Cerebellar nuclear complex (tissue), 1 donor: ENCODE measurements at places on chromosomes 1 and 21.

- DNase-seq = no peak
Observed at GRCh38 chr1:844472-845026, 79.2 kb upstream of the SAMD11 start.

- no peak for DNase-seq
Observed at GRCh38 chr1:211639475-211640300, 35.7 kb downstream of the NEK2 start.

- DNase-seq = no peak
Observed at GRCh38 chr1:208919371-208919770, 664.1 kb upstream of the CAMK1G start.

GRCh38 chr1:19375631-19376400 lies 63.7 kb downstream of the SLC66A1 start:
- no peak for DNase-seq

DNA sequence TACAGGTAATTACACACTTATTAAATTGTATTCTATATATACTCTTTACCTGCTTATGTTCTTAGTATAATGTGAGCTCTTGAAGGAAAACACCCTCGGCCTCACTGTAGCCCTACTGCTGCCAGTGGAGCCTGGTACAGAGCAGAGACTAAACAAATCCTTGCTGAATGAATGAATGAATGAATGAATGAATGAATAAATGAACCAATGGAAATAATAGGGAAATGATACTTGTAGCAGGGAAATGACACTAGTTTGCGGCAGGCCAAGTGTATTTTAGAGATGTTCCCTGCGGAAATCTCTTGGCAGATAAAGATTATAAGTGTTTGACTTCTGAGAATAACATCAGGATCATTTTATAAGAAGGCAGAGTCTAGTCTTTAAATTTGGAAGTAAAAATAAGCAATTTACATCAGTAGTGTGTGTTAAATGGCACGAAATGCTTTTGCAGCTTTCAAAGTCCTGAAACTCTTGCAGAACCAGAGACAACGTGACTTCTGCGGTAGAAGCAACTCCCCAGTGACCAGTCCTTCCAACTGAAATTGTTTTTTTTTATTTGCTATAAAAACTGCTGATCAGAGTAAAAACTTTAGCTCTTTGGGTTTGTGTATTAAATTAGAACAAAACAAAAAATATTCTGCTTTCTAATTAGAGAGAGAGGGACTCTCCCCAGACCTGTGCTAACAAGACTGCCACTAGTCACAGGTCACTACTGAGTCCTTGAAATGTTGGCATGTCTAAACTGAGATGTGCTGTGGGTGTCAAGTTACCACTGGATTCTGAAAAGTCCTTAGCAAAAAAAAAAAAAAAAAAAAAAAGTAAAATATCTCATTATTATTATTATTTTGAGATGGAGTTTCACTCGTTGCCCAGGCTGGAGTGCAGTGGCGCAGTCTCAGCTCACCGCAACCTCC lies 199.3 kb upstream of the MAP1LC3C start:
- DNase-seq = no peak

GRCh38 chr1:21175670-21176581 lies 771 bp downstream of the EIF4G3 start:
- DNase-seq = no peak

DNA sequence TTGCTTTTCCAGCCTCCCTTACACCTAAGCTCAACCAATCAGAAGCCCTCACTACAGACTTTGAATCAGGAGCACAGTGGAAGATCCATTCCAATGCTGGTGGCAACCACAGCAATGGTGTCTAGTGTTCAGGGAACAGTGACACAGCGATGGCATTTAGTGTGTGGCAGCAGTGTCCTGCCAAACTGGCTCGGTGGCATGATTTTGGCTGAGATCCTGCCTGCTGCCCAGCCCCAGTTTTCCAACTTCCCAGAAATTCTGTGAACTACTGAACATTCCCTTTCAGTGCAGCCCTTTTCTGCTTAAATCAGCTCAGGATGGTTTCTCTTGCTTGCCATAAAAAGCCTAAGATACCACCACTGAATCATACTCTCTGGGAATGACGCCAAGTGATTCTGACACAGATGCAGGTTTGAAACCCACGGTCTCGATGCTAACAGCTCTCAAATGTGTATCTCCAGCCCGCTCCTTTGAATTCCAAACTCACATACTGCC lies 8.8 kb downstream of the ASAP3 start:
- DNase-seq = no peak

- no peak for DNase-seq
Observed at GRCh38 chr1:47023268-47024140, at the start of gene CYP4X1. TSS of gene CYP4X1 (plus strand) at chr1:47023669. CDS start at chr1:47023818, 149 bp downstream.

- no peak for DNase-seq
Observed at GRCh38 chr1:38786040-38786436, 73.5 kb downstream of the RRAGC start.

DNA sequence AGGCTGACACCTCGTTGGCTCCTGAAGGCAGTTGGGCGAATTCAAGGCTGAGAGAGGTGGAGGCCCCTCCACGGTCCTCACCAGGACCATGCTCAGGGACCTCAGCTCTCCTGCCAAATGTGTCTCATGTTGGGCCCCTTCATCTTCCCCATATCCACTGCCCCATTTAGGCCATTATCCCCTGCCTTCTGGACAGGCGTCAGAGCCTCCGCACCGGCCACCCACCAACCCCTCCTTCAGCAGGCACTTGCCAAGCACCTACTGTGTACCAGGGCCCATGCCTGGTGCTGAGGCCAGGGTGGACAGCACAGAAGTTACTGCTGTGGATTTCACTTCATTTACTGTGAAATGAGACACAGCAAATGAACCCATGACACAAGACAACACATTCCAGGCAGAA lies 325.8 kb downstream of the MATN1 start:
- DNase-seq = no peak

DNA sequence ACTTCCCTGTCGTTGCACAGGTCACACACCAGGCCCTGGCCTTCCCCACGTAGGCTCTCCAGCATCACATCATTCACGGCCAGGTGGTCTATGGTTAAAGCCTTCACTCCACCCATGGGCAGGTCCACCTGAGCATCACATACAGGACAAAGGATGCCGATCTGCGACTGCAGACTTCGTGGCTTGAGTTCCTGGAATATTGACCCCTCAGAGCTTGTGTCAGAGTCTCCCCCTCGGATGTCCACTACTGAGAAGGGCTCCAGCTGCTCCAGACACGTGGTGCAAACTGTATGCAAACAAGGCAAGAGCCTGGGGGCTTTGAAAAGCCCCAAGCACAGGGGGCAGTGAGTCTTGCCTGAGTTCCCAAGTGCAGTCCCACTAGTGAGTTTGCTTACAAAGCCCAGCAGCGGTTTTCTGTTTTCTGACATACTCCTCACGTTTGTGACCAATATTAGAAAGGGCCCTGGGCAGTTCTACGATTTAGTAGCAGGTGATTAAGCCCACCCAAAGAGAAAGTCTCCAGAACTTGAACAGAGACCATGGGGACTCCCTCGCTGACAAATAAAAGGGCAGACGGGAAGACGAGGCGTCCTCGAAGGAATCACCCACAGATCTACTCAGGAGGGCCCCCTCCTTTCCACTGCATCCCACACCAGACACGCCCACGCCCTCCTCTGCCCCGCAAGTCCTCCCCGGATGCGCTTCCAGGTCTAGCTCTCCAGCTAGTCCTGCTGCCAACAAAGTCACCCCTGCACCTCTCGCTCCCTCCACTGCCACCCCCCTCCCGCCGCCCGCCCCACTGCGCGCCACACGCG lies 568 bp downstream of the TRIM45 start:
- no peak for DNase-seq

- no peak for DNase-seq
Observed at GRCh38 chr1:31567956-31568570, 8.3 kb upstream of the TINAGL1 start.

- no peak for DNase-seq
Observed at GRCh38 chr1:210731193-210731592, 402.5 kb downstream of the HHAT start.

DNA sequence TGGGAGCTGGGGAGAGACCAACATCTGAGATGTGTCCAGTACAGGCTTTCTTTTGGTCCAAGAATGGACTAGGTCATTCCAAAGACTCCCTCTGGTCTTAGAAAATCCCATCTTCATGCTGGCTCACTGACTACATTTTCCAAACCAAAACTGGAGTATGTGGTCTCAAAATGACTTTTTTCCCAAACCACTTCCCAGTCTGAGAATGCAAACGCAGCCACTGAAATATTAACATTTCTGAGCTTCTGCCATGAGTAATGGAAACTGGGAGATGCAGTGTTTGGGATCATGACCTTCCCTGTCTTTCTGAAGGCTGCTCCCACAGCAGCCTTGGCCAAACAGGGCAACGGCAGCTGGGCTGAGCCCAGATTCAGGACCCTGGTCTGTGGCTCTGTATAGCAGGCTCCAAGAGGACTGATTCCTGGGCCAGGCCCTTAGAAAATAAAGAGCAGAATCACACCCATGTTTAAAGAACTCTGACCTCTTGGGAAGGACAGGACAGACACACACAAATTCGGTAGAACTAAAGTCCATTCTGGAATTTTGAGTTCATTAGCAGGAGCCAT lies 62.1 kb upstream of the CNTN2 start:
- no peak for DNase-seq

GRCh38 chr1:64039390-64039926 lies 164.0 kb upstream of the UBE2U start:
- DNase-seq = no peak

GRCh38 chr1:12770620-12771019 lies 2.9 kb upstream of the PRAMEF12 start:
- DNase-seq = no peak

GRCh38 chr1:99969260-99969728 lies 502 bp upstream of the SLC35A3 start:
- no peak for DNase-seq

GRCh38 chr1:27968692-27969091 lies 8.9 kb downstream of the XKR8 start:
- no peak for DNase-seq
